Pulmonary artery endothelial cell (primary cell): ENCODE measurements at places on chromosomes 3 and 15. TPM values are rescaled to one million over a fixed set of nuclear protein-coding genes. Genes with fewer than 3 reads are reported as not detected.

The LRRC15 gene
- not detected in 2 replicates for total RNA-seq

The CHRNA5 gene
- total RNA-seq: 6.2 and 8.8 TPM in 2 replicates

The TNFSF10 gene
- 41.5 and 108 TPM in 2 replicates for total RNA-seq

The KLF15 gene
- total RNA-seq: 2.3 and 4.3 TPM in 2 replicates

The TNFAIP8L3 gene
- 38.4 and 62.5 TPM in 2 replicates for total RNA-seq

The CCDC54 gene
- total RNA-seq: not detected in 2 replicates

The C15orf62 gene
- 0.53 and 0.63 TPM in 2 replicates for total RNA-seq

The CD200 gene
- 0.95 and 8.1 TPM in 2 replicates for total RNA-seq

The SLC28A1 gene
- total RNA-seq: not detected in 2 replicates

The GABRA5 gene
- total RNA-seq: not detected in 2 replicates

The CKMT1A gene
- not detected in 2 replicates for total RNA-seq

The NEK11 gene
- 2.1 and 2.2 TPM in 2 replicates for total RNA-seq

The ST8SIA2 gene
- not detected in 2 replicates for total RNA-seq

The GNAT1 gene
- under 0.01 TPM in 1 of 2 replicates, not detected in the other for total RNA-seq

The ADCY5 gene
- total RNA-seq: 0.07 and 0.28 TPM in 2 replicates

The ANKRD28 gene
- total RNA-seq: 129 and 165 TPM in 2 replicates

The CMTM8 gene
- total RNA-seq: 2.6 and 2.8 TPM in 2 replicates

The OR5K3 gene
- not detected in 2 replicates for total RNA-seq

The TRIM42 gene
- total RNA-seq: not detected in 2 replicates

The KIF7 gene
- 7.5 and 10.9 TPM in 2 replicates for total RNA-seq

The ADAMTS7 gene
- total RNA-seq: 6.6 and 11.5 TPM in 2 replicates

The LTF gene
- 0.28 TPM in 1 of 2 replicates, not detected in the other for total RNA-seq

The TICRR gene
- 3.2 and 9.2 TPM in 2 replicates for total RNA-seq

The PAQR9 gene
- not detected in 2 replicates for total RNA-seq

The SEMA3F gene
- 73.6 and 80.9 TPM in 2 replicates for total RNA-seq

The DOCK3 gene
- under 0.01 and 0.04 TPM in 2 replicates for total RNA-seq

The PLSCR4 gene
- total RNA-seq: 89.9 and 102 TPM in 2 replicates

The RARRES1 gene
- total RNA-seq: 2.4 and 4.9 TPM in 2 replicates

The OXTR gene
- total RNA-seq: 0.07 and 0.28 TPM in 2 replicates

The THRB gene
- total RNA-seq: 0.14 and 0.33 TPM in 2 replicates

The JAGN1 gene
- total RNA-seq: 29.0 and 35.3 TPM in 2 replicates

The LSG1 gene
- 75.0 and 86.9 TPM in 2 replicates for total RNA-seq
